ENCODE measurements at places on chromosomes 2 and 18.
A peak's percentile ranks its signal among the peaks of the same experiment; 100 is the strongest.

DNA sequence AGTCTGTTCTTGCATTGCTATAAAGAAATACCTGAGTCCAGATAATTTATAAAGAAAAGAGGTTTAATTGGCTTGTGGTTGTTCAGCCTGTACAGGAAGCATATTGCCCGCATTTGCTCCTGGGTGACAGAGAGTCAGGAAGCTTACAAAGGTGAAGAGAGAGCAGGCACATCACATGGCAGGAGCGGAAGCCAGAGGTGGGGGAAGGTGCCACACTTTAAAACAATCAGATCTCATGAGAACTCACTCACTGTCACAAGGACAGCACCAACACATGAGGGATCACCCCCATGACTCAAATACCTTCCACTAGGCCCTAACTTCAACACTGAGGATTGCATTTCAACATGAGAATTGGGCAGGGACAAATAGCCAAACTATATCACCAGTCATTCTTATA, 124.8 kb upstream of the COL5A2 start:
- DNase-seq = peak; percentile 25

DNA sequence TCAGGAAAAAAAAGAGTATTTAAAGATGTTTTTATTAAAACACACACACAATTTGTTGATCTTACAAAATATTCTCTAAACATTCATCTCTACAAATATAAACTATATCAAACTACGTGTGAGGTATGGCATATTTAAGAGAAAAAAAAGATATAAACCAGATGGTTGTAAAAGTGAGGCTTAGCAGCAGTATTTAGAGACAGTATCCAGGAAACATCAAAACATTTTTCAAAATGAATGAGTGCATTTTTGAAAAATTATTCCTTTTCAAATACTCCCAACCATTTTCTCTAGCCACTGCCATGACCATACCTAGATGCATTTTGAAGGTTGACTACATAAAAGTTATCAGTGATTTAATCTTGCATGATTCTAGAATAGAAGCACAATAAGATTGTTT, 38.2 kb upstream of the RAB27B start:
- no peak for DNase-seq

DNA sequence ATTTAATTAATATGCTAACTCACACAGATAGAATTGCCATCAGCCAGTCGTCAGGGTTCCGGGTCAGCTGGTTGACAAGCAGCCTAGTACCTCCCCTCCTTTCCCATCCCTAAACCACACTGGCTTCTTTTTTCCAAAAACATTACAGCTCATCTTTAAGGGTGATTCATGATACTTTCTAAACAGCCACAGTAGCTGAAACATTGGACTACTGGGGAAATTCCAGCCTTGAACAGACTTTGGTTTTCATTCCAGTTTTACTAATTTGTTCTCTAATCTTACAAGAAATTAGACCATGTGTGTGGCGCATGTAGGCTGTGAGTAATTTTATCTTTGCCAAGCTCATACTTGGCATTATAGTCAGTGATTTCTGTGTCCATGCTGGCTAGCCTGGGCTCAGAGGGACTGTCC, 110.8 kb downstream of the FMNL2 start:
- DNase-seq = no peak

DNA sequence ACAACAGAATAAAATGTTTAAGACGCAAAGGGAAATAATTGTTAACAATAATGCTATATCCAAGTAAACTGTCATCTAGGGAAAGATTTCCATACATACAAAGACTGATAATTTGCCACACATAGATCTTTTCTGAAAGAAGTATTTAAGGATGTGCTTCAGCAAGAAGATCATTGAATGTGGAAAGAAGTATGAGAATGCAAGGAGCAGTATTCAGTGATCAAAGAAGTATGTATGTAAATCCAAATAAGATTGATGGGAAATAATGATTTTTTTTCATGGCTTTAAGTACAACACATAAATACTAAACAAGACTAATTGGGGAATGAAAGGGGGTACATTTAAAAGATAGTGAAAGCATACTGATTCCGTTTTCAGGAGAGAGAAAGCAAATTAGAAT, 410.4 kb upstream of the HS6ST1 start:
- no peak for DNase-seq

- DNase-seq = no peak
These were observed 32.2 kb upstream of the GBX2 start for GRCh38 chr2:236200378-236200777.

- no peak for DNase-seq
These were observed 88.4 kb downstream of the EHD3 start for GRCh38 chr2:31322371-31322770.

DNA sequence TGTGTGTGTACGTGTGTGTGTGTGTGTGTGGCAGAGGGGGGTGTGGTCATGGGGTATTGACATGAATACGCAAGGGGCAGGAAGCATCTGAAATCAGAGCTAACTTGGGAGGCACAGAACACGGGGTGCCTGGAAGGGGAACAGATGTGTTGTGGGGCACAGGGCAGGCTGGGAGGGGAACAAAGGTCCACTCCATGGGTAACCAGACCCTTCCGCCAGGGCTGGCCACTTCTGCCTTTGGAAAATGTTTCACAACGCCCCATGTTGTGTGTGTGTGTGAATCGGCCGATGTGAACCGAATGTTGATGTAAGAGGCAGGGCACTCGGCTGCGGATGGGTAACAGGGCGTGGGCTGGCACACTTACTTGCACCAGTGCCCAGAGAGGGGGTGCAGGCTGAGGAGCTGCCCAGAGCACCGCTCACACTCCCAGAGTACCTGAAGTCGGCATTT, at the start of gene SLC11A1:
Gene SLC11A1, plus strand, starts transcription at position 358 of the 451 bp plus-strand sequence. CDS start 96 bp downstream, outside the sequence.
- no peak for DNase-seq

GRCh38 chr2:48461721-48462120, 68.2 kb upstream of the STON1 start:
- DNase-seq = no peak

- DNase-seq = peak; percentile 5
These were observed 621 bp downstream of the TXNL1 start for GRCh38 chr18:56637711-56638231.

GRCh38 chr2:113886479-113887008, 3.3 kb upstream of the ACTR3 start:
- DNase-seq = no peak

DNA sequence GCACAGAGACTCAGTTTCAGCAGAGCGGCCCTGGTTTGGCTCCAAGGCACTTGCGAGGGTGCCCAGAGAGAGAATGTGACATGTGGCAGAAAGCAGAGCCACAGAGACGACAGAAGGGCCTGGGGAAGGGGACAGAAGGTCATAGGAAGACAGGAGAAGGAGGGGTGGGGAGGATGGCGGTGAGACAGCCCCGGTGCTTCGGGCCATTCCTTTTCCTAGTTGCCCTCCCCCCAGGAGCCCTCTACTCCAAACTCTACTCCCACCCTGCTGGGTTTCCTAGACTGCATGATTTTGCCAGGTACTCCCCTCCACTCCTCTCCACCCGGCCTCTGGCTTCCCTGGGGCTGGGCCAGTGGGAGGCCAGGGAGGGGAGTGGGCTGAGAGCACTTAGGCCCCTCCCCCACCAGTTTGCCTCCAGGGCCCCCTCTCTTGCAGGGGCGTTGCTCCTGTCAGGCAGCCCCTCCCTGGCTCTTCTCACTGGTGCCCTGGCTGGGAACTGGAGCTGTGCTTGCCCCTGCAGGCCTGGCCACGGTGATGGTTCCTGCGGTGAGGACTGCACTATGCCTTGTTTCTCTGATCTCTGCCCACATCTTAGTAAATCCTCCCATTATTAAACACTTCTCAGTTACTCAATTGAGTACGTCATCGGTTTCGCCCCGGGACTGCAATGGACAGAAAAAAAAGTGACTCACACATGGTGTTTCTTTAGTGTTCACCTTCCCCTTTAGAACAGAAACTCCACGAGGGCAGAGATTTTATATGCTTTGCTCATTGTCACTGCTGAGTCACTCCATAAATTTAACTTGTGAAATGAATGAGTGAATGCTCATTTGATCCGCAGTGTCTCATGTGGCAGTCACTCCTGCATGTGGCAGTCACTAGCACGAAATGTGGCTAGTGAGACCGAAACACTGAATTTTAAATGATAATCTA, 58.7 kb upstream of the SP3 start:
- no peak for DNase-seq

DNA sequence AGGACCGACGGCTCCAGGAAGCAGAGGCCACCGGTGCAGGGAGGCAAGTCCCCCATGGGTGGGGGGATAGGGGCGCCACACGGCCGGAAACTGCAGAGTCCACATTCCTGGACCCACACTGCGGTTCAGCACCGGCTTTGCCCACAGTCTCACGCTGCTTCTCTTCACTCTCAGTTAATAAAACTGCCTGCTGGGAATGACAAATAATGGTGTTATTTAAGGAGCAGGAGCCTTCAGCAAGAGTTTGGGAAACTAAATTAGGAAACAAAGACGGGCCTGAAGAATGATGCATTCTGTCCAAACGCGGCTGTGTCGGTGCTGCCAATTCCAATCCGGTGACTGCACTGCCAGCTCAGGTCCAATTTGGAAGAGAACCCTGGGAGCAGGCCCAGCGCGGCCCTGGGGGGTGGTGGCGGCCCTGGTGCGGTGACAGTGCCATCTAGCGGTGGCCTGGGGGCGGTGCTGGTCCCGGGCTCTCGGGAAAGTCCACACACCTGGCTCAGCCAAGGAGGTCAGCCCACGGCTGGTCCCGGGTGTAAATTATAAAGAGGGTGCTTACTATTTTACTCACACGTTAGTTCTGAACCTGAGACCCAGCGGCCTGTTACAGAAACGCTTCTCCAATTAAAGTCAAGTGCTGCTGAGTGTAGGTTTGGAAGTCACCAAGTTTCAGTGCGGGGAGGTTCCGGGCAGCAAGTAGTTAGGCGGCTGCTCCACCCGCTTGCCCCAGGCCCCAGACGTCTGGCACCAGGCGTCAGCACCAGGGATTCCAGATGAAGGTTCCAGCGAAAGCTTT, 73.1 kb upstream of the PXDN start:
- no peak for DNase-seq

GRCh38 chr2:211513446-211513845, 957.0 kb downstream of the CPS1 start:
- DNase-seq = no peak

- DNase-seq = no peak
These were observed 108.4 kb upstream of the YPEL5 start for GRCh38 chr2:30038419-30038818.

GRCh38 chr2:208982831-208983230, 441.0 kb upstream of the MAP2 start:
- DNase-seq = no peak

- DNase-seq = no peak
These were observed 13.3 kb downstream of the BABAM2 start for GRCh38 chr2:27903649-27904404.

All from T-helper 22 cell (primary cell).